ENCODE measurements at places on chromosomes 6 and 20.

DNA sequence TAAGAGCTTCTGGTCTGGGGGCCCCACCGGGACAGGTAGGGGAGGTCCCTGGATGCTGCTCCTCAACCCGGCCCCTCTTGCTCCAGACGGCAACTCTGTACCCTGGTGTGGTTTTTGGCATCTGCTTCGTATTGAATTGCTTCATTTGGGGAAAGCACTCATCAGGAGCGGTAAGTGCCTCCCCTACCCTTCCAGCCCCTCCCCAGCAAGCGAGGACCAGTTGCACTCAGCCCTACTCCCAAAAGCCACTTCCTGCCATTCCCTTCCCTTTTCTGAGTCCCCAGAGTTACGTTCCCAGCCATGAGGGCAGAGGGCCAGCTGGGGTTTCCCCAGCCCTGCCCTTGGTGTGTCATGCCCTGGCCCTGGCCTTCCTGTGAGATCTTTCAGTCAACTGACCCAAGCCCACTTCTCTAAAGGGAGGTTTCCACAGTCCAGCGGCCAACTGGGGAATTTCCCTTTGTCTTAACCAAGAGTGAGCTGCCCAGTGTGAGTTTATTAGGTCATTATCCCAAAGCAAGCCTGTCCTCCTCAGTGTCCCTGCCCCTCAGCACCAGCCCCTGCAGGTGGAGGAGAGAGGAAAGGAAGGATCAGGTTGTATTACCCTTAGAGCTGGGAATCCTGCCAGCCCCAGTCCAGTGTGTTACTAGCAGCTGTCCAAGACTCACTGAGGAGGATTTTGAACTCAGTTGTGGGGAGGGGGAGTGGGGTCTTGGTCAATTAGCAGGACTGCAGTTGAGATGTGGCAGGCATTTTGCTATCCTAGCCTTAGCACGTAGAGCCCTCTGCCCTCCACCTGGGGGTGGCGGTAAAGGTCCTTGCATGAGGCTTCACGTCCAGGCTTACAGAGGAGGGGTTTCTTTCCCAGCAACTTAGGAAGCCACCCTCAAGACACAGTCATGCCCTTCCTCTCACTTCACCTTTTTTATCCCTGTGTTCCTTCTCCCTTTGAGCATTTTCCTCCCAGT, 45.8 kb downstream of the TM9SF4 start:
- no peak for DNase-seq

- no peak for DNase-seq
Measured at GRCh38 chr20:5781798-5782750, 31.9 kb downstream of the SHLD1 start.

DNA sequence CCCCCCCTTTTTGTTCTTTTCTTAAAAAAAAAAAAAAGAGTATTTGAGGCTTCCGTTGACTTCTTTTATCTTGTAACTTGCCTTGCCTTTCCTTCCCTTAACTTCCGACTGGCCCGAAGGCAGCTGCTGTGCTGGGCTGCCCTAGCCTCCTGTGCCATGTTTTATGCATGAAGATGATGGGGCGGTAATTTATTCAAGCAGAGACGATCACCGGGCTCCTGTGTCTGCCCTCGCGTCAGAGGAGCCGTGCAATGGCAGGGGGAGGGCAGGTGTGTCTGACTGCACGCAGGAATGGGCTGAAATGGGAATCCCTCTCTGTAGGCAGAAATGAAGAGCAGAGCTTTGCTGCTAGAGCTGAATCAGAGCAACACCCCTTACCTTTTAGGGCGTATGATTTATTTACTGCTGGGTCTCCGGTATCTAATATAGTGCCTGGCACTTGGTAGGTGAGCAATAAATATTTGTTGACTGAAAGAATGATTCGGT, 106.3 kb upstream of the RIPOR2 start:
- no peak for DNase-seq

GRCh38 chr6:10437891-10438290, 23.0 kb upstream of the TFAP2A start:
- no peak for DNase-seq

GRCh38 chr6:142398353-142398752, 96.5 kb downstream of the ADGRG6 start:
- DNase-seq, result no peak

- DNase-seq, result no peak
Measured at GRCh38 chr20:11814267-11814666, 103.4 kb upstream of the BTBD3 start.

DNA sequence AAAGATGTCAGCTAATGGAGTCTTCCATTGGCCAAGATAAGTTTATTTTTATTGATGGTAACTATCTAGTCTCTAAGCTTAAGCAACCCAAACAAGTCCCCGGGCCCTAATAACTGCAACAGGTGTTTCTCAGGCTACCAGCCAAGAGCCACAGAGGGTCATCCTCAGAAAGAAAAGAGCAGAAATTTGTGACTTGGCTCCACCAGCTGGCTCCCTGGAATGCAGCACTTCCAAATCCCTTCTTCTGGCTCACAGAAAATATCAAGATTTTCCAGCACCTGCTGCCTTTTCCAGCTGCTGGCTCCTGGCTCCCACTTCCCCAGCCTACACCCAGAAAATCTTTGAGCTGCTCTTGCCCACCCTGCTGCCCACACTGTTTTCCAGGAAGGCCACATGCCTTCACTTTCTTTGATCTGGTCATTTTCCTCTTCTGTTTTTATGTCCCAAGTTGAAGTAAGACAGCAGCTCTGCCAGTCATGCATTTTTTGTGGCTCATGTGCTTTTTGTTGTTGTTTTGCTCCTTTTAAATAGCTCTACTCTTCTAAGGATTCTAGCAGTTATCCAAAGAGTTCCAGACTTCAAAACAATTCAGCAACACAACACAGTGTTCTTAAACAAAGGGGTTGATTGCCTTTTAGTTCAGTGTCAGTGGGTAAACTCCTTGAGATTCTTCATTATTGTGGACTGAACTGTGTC, 151.0 kb upstream of the SMLR1 start:
- no peak for DNase-seq

DNA sequence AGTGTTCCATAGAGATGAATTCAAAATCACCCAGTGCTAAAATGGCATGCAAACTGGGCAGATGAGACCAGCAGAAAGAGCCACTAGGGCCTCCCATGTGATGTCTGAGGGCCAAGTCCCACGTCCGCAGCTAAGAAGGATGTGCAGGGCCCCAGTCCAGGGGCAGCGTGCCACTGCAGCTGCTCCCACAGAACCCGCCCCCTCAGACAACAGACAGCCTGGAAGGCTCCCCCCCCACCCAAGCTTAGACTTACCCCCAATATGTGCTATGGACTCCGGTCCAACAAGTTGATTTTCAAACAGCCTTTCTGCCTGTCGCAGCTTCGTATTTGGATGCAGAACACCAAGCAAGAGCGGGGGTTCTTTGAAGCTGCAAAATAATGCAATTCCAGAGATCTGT, 14.0 kb downstream of the APMAP start:
- DNase-seq, result no peak

- DNase-seq, result no peak
Measured at GRCh38 chr6:33124525-33124901, 48.7 kb downstream of the HLA-DPB1 start.

- DNase-seq, result no peak
Measured at GRCh38 chr6:170208651-170209353, 82.1 kb downstream of the DLL1 start.

DNA sequence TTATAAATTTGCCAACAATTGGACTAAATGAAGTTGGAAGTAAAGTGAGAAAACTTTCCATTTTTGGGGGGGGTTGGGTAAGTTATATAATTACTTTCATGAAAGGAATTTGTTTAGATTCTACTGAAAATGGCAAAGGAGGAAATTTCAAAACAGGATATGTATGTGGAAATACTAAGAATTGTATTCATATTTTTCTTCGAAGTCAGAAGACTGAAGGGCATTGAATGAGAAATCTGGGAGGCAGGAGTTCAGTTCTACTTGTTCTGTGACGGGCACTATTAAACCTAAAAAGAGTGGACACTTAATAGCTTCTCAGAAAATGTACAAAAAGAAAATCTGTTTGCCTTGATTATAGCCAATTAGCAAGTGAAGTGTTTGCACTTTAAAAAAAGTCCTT, 114.7 kb downstream of the PRIM2 start:
- DNase-seq, result no peak

DNA sequence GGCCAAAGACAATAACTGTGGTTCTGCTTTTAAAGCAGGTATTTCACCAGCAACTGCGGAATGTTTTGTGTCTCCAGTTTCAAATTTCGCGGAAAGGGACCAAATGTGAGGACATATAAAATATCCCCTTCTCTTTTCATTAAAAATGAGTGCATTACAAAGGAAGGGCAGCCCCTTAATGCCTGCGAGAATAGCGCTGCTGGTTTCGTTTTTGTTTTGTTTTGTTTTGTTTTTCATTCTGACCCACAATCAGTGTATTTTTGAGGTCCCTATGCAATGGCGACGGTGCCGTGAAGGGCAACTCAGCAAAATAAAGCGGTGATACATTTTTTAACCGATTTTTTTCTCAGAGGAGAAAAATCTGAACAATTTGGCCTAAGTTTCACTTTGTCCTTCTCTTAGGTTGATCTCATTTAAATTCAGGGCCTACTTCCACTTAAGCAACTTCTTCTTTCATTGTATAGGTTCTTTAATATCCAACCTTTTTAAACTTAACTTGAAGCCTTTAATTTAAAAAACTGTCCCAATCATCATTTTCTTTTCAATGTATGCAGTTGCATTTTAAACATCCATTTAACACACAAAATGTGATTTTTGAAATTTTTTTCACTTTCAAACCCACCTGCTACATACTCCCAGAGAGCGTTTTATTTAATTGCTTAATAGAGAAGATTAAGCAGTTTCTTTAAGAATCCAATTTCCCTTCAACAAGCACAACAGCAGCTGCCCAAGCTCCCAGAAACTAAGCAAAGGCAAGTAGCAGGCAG, 2.9 kb upstream of the HIVEP2 start:
- peak; percentile 54 for DNase-seq

- DNase-seq, result no peak
Measured at GRCh38 chr20:33650111-33650752, 11.9 kb upstream of the C20orf144 start.

GRCh38 chr6:84150705-84151104, 76.7 kb downstream of the CEP162 start:
- DNase-seq, result no peak

DNA sequence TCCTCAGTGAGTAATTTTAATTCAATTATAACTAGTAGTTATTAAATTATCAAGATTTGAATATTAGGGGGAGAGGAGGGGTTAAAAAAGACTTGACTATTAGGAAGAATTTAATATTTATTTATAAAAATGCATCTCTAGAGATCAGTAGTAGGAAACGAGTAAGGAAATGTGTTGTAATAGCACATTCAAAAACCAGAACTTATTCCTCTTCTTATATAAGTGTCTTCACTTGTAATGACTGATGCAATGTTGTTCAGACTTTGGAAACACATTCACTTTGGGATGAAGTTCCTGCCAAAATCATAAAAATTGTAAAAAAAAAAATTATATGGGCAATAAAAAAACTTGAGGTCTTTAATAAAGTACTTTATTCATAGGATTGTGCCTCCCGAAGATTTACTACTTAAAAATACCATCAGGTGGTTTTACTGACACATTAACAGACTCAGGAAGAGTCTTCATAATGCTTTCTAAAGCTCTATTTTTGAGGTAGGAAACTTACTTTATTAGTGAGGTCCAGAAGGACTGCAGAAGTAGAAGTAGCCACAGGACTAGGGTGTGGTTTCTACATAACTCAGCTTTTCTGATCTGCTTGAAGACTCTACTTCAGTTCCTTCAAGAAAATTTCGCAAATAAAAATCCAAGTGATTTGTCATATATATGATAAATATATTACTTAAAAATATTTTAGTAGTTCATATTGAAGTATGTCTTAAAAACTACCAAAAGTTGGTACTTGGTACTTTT, 59.8 kb downstream of the CCDC170 start:
- no peak for DNase-seq

GRCh38 chr20:20207872-20208271, 155.5 kb downstream of the CFAP61 start:
- no peak for DNase-seq

DNA sequence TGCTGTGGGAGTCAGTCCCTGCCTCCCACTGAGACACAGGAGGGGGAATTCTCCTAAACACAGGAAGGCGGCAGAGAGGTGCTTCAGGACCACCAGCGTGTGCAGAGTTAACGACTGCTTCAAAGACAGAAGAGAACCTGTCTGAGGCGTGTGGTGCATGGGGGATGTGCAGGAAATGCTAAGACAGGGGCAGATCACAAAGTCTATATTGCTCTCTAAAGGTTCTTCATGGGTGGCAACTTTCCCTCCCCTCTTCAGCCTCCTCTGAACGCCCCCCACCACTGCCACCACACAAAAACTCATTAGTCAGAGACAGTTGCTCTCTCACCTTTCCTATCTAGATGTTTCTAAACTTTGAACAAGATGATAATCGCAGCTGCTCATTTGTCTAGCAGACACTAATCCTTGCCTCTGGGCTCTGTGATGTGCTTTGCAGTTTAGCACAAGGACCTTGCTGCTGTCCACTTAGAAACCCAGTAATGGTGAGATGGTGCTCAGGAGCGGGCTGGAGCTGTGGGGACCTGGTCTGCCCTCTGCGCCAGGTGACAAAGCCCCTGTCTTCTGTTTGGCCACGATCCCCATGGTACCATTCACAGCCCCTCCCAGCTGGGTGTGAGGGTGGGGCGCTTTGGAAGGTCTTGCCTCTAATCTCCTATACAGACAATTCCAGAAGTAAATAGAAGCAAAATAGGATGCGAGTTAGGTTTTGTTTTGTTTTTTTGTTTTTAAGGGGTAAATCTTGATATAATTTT, 219.6 kb downstream of the NRN1 start:
- no peak for DNase-seq

DNA sequence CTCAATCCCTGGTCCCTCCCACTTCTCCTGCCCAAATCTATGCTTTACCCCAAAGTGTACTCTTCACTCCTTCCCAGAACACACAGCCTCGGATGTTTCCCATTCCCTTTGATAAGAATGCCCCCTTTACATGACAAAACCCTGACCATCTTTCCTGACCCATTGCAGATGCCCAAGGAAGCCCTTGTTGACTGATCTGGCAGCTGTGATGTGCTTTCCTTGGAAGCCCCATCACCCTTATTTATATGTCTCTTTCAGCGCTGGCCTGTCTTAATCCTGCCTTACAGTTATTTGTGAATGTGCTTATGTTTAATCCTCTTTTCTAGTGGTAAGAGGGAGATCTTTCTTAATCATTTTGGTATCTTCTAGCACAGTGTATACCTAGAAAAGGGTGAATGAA, 523.1 kb downstream of the CD83 start:
- no peak for DNase-seq

GRCh38 chr6:17494919-17495318, 101.5 kb downstream of the CAP2 start:
- no peak for DNase-seq

DNA sequence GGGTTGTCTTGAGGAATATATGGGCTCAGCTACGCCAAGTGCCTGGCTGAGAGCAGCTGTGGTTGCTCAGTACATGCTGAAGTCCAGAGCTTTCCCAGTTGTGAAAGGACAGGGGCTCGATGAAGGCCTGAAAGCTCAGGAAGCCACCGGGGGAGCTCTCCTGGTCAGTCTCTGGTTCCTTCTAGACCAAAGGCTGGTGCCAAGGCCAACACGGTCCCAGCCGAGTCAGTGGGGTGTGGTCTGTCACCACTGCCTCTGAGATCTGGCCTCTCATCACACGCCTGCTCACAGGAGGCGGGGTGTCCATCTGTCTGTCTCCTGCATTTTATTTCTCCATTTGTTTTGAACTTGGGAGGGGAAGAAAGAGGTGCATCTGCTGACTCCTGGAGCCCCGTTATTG, 4.9 kb upstream of the FAM83C start:
- DNase-seq, result no peak
